NCI-H446 (cell line): ENCODE measurements at places on chromosomes 2 and 18.
A peak's percentile ranks its signal among the peaks of the same experiment; 100 is the strongest.

DNA sequence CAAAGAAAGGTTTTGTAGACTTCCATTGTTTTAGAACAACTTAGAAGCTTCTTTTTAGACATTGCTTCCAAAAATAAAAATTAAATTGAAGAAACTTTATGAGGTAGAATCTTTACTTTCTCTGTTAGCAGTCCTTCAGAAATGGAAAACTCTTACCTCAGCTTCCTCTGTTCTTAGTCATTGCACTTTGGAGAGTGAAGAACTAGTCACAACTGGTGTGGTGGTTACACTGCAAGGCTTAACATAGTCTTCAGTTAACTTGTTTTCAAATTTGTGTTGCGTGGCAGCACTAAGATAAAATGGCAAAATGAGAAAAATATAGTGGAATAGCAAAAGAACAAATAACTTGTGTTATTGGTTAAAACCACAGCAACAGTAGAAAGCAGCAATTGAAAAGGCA, 332.6 kb downstream of the KIAA1328 start:
- no peak for DNase-seq

DNA sequence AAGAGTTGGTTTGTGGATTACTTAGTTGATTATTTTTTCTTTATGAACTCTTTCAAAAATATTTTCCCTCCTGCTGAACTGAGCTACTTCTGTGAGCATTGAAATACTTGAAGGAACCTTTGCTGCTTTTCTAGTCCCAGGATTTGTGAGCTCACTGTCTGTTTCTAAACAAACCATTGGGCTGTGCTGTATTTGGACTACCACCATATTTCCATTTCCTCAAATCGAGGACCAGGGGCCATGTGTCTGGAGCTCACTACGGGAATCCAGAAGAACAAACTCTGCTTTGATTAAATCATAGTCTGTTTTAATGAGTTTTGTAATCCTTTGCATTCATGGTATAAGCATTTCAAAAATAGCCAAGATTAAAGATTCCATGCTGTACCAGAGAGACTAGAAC, 1.3 kb downstream of the MRPL33 start:
- DNase-seq, result no peak

DNA sequence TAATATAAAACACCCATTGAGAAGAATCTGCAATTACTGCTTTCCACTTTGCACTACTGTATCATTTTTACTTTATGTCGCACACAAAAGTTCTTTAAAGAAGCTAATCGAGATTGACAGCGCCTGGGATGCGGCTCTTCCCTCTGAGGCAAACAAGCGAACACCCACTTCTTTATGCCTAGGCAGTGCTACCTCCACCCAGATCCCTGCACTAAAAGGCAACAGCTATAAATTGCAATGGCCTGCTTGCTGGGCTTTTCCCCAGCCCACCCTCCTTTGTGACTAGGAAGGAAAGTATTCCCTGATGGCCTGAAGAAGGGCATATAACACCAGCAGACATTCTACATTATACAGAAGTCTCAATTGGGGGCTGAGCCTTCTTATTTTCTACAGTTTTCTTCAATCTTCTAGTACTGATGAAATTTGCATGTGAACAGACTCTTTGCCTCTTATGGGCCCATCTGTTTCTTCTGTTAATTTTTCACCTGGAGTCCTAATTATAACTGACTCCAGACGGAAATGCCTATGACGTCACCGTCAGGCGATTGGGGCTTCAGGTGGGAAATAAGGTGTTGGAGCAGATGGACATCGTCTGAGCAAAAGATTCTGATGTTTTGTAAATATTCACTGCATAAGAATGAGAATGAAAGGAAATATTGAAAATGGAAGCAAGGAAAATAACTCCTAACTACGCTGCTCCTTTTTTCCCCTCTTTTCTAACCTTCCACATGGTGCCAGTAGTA, 138.9 kb upstream of the DCC start:
- DNase-seq, result no peak

GRCh38 chr2:236334122-236334876, 70.1 kb upstream of the ASB18 start:
- no peak for DNase-seq

- no peak for DNase-seq
These were observed 26.6 kb upstream of the PLB1 start for GRCh38 chr2:28469304-28469703.

GRCh38 chr2:237491515-237492118, 4.6 kb downstream of the MLPH start:
- DNase-seq, result no peak

GRCh38 chr2:96143848-96144480, 1.3 kb downstream of the DUSP2 start:
- DNase-seq, result peak; percentile 14

DNA sequence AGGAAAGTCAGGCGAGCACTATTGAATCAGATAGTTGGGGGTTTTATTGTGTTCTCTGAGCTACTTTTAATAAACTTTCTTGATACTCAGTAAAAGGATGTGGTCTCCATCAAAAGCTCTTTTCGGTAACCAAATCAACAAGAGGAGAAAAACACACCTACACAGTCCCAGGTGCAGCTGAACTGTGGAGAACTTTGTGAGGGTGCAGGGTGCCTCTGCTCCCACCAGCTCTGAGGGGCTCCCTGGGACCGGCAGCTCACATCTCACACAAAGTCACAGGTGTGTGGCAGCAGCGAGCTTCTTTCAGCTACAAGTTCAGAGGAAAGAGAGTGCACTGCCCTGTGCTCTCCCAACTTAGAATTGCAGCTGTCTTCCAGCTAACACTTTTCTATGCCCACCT, 650.4 kb downstream of the RNF144A start:
- DNase-seq, result no peak

DNA sequence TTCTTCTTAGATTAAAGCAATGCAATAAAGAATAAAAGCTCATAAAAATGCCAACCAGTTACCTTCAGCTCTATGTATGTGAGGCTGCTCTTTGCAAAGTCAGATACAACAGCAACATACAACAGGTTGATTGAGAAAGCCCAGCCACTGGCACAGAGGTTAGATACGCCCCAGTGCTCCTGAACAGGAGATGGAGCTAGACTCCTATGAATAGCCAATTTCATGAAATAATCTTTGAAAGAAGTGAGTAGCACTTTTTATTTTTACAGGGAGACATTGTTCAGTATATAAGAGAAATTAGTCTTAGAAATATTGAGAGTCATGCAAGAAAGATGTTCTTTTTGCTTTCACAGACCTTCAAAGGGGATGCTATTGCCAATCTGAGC, 362.4 kb upstream of the MEX3C start:
- no peak for DNase-seq

DNA sequence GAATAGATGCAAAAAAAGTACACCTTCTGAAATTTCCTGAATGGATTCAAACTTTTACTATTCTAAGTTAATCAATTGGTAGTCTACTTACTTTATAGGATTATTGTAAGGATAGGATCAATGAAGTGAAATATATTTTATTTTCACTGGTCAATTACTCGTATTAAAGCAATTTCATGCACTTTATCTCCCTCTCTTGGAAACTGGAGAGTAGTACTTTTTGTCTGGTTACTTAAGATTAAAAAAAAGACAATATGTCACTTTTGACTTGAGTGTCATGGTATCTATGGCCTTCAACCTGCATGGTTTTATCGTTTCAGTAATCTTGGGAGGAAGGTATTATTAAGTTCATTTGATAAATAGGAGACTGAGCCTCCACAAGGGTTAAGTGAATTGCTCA, 1.0 kb upstream of the KYNU start:
- no peak for DNase-seq

DNA sequence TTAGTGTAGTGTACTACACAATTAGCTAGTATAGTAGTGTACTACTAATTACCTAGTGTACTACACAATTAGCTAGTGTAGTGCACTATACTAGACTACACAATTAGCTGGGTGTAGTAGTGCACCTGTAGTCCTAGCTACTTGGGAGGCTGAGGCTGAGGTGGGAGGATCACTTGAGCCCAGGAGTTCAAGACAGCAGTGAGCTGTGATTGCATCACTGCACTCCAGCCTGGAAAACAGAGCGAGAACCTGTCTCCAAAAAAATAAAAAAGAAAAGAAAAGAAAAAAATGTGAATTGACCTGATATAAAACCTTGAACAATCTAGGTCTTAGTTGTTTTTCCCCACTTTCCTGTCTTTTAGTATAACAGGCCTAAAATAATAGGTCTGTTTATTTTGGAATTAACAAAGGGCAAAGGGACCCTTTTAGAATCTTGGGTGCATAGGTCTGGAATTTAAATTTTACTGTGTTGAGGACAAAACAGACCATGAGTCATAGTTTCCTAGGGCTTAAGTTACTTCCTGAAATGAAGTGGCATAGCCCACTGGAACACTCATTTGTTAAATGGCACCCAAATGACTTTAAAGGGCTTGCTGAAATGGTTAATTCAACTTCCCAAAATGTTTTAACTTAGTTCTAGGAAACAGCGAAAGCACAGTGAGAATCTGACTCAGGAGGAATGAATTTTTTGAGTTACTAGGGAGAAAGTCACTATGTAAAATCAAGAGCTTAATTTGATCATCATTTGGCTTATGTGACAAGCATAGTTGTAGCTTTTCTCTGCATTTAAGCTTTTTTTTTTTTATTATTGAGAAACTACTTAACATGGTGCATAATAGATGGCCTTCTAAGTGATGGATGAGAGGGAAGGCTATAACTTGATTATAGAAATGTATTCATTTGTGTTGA, 50.7 kb upstream of the ARL5A start:
- DNase-seq, result no peak

- DNase-seq, result no peak
These were observed 160.6 kb downstream of the DTNA start for GRCh38 chr18:34870555-34871310.

GRCh38 chr2:112706170-112706664, 14.6 kb upstream of the NT5DC4 start:
- no peak for DNase-seq

DNA sequence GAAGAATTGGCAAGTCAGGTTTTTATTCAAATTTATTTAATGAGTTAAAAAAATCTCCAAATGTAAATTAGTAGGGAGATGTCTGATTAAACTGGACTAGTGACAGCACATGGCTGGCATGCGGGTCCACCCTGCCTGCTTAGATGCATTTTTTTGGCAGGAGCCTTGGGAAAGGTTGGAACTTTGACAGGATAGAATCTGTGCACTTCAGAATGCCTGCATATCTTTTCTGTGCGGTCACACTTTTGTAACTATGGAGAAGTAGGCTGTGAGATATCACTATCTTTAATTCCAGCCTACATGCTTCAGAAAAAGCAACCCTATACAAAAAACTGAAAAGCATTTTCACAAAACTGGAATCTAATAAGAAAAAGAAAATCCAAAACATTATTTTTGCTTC, 317.8 kb downstream of the MBD2 start:
- peak; percentile 71 for DNase-seq

GRCh38 chr2:224309176-224309575, 92.7 kb downstream of the FAM124B start:
- DNase-seq, result no peak

DNA sequence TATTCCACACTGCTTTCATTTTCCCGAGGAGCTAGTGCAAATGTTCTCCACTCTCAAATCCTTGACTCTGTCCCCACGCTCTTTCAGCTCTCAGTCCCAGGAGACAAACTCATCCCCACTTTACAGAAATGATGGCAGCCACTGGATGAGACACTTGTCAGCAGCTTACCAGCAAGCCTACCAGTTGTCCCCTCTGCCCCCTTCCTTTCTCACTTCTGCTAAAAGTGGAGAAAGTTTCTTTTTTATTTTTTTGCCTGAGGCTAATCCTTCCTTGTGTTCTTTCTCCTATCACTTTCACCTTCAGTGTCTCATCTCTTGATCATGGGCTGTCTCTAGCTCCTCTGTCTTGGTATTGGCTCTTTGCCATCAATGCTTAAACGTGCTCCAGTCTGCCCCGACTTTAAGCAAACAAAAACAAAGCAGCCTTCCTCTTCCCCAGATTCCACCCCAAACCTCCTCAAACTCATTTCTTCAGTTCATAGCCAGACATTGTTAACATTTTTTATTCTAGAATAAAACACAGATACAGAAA, 64.5 kb downstream of the TTC32 start:
- no peak for DNase-seq

- no peak for DNase-seq
These were observed 5.6 kb downstream of the IKZF2 start for GRCh38 chr2:213145715-213146242.

GRCh38 chr2:85439986-85440385, 21.5 kb downstream of the SH2D6 start:
- DNase-seq, result no peak

DNA sequence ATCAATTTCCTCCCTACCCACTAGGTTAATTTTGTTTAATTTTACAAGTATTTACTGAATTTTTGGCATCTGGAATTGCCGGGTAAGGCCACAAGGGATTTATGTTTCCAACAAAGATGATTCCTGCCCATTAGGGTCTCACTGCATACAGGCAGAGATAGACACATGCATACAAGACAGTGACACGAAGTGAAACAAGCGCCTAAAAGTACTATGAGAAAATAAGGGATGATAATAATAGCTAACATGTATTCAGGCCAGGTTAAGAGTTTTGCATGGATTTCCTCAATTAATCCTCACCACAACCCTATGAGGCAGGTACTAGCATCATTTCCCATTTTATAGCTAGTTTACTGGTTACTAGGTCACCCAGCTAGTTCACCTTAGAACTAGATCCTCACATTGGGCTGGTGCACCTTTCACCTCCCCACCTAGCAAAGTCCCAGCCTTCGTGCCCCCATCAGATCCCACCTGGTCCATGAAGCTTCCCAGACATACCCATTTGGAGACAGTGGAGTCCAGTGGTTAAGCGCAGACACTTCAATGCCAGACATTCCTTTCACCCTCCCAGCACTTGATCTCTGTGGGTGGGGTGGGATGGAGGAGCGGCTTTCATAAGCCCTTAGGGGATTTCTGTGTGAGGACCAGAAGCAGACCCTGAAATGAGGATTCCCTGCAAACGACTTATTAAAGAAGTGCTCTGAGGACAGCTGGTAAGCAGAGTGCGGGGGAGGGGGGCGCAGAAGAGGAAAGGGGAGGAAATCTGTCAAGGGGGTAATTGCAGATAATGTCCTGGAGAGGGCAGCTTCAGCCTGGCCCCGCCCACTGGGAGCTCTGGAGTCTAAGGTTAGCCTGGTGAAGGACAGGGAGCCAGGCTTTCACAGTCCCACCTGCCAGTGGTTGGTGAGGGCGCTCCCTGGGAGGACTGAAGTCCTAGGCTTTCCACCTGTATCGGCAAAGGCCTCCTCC, 5.8 kb upstream of the DGUOK start:
- DNase-seq, result no peak

GRCh38 chr2:84801811-84802210, 79.1 kb downstream of the TRABD2A start:
- DNase-seq, result no peak

- DNase-seq, result no peak
These were observed 91.2 kb downstream of the GLI2 start for GRCh38 chr2:120826716-120827410.

DNA sequence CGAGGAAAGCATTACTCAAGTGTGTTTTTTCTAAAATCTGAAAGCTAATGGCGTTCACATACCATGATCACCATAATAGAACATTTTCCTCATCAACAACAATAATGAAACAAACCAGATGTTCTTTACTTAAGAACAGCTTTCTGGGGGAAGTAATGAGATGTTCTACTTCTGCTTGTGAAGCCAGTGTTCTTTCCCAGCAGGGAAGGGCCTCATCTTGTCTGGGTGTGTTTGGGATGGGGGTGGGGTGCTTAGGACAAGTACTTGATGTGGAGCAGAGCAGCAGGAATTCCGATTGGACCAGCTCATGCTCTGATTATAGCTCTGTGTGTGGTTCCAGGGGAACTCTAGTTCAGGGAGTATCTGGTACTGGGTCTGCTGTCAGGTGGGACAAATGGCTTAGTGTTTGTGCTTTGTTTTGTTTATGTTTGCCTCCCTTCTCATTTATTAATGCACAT, 163.0 kb upstream of the NOSTRIN start:
- DNase-seq, result no peak
